SW 1271 (cell line): ENCODE measurements at places on chromosomes 1 and 21.
A peak's percentile ranks its signal among the peaks of the same experiment; 100 is the strongest.

- DNase-seq = no peak
Observed at GRCh38 chr1:227218870-227219573, 99.3 kb downstream of the CDC42BPA start.

DNA sequence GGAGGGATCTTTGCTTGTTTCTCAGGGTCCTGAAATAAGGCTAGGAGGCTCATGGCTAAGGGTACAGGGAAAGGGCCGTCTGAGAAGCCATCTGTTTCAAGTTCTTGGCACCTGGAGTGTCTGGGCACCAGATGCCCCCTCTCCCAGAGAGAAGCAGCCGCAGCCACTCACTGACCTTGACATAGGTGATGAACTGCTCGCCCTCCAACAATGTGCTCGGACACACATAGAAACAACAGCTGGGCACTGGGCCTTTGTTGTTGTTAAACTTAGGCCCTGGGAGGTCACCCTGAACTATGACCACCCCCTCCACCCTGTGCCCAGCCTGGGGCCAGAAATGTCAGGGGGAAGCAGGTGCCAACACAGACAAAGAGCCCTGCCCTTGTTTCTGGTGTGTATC, 9.2 kb upstream of the TNNI1 start:
- no peak for DNase-seq

DNA sequence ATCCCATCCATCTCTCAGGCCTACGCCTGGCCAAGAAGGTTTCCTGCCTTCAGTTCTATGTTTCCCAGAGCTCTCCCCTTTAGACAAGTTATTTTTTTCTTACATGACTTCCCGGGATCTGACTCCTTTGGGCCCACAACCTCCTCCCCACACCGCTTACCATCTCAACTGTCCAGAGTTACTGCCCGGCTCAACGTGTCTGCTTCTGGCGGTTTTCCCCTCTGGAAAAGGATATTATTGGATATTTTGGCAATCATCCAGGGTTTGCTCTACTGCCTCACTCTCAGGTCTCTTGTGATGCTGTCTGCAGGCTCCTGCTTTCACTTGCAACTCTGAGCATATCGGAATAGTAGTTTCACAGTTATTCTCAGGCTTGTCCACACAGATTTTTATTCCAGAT, 318.2 kb upstream of the CAMK1G start:
- no peak for DNase-seq

- DNase-seq = no peak
Observed at GRCh38 chr1:6348511-6349191, 44.9 kb downstream of the ACOT7 start.

DNA sequence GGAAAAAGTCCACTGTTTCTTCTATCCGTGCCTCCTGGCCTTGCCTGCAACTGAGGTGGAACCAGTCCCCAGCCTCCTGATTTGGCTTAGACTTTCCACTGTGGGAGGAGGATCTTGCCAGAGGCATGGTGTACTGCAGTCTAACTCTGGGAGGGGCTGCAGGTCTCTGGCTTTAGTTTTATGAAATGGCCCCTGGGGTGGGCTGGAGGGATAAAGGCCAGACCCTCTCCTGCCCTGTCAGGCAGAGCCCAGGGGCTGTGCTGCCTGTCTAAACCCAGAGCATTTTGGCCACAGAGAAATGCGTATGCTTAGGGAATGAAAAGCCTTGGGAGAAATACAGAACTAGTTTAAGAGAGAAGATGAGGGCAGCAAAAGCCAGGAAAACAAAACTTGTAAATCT, 73.0 kb downstream of the ABCA4 start:
- no peak for DNase-seq

DNA sequence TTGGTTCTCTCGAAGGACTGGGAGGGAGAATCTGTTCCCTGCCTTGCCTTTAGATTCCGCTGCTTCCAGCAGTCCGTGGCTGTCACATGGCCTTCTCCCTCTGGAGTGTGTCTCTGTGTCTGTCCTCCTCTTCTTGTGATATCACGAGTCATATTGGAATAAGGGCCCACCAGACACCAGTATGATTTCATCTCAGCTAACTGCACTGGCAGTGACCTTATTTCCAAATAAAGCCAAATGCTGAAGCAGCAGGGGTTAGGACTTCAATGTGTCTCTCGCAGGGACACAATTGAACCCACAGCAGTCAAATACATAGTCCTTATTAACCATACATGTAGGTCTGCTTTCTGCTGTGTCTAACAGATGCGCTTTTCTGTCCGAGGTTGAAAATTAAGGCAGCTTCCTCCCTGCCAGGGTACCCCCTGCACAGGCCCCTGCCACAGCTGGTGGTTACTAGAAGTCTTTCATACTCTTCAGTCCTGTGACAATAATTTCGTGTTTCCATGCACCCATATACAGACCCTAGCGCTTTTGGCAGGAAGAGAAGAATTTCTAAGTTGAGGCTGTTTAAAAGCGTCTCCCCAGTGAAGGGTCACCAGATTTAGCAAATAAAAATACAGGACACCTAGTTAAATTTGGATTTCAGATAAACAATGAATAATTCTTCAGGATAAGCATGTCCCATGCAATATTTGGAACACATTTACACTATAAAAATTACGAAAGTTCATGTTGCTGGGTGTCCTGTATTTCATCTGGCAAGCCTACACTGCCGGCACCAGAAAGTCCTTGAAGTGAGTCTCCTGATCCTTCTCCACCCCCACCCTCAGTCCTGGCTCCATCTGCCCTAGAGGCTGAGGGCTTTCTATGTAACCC, 182.1 kb downstream of the ETS2 start:
- no peak for DNase-seq

DNA sequence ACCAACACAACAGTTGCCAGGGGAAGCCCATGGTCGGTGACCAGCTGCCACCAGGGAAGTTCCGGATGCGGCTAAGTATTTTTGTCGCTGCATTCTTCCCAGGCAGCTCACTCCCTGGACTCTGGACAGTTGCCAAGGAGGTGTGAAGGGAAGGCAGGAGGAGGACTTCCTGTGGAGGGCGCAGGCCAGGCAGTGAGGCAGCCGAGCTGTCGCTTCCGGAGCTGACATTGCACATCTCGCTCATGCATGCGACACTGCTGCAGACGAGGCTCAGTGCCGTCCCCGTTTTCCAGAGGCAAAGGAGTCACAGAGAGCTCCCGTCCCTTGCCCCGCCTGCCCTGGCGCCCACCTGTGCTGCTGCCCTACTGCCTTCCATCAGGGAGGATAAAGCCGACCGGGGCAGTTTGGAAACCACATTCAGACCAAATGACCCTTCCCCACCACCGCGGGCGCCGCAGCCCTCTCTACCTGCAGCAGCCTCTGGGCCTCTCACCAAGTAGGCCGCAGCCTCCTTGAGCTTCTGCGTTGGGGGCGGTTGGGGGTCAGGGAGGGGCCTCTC, 81.4 kb downstream of the NENF start:
- DNase-seq = no peak

- no peak for DNase-seq
Observed at GRCh38 chr1:221712776-221713431, 29.0 kb downstream of the DUSP10 start.

DNA sequence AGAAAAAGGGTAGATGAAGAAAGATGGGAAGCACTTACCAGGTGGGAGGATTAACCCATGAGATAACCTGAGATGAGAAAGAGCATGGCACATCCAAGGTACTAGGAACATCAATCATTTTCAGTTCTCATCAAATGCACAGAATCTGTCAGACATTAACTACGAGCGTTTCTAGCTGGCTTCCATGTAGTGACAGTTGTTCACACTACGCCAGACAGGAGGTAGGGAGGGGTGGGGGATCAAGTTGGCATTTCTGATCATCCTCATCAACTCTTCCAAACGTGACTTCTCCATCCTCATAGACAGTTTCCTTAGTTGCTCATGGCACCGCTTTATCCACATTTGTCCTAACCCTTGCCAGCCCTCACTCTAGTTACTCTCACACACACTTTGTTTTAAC, 120.2 kb downstream of the PLD5 start:
- DNase-seq = no peak

- DNase-seq = no peak
Observed at GRCh38 chr1:163093579-163093978, 24.4 kb downstream of the RGS4 start.

- no peak for DNase-seq
Observed at GRCh38 chr1:44848456-44849181, 5.6 kb upstream of the PTCH2 start.

GRCh38 chr1:241696172-241696814, 44.2 kb downstream of the WDR64 start:
- DNase-seq = no peak

- DNase-seq = no peak
Observed at GRCh38 chr1:30650968-30651320, 72.4 kb downstream of the MATN1 start.

GRCh38 chr1:151815716-151816327, 10.6 kb upstream of the LINGO4 start:
- DNase-seq = no peak

DNA sequence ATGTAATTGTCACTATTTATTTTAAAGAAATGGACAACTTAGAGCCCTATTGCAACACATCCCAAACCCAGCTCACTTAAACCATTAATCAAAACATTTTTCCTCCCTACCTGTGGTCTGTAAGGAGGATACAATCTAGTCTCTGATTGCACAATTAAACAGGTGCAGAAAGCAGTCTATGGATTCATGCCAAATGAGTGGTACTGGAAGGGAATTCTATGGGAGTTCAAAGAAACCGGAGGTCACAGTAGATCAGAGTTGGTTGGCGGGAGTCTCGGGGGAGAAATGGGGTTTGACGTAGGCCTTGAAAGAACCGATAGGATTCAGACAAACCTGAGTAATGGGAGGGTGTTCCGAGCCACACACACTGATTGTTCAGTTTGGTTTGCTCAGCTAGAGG, 314.9 kb downstream of the KIF26B start:
- DNase-seq = no peak

- DNase-seq = peak; percentile 18
Observed at GRCh38 chr1:236854605-236854983, 59.5 kb downstream of the MTR start.

- DNase-seq = no peak
Observed at GRCh38 chr21:24023936-24024335, 1583.3 kb downstream of the MRPL39 start.

- DNase-seq = no peak
Observed at GRCh38 chr21:37136744-37137143, 63.7 kb downstream of the TTC3 start.

GRCh38 chr1:241817331-241817792, 30.6 kb upstream of the EXO1 start:
- DNase-seq = no peak

DNA sequence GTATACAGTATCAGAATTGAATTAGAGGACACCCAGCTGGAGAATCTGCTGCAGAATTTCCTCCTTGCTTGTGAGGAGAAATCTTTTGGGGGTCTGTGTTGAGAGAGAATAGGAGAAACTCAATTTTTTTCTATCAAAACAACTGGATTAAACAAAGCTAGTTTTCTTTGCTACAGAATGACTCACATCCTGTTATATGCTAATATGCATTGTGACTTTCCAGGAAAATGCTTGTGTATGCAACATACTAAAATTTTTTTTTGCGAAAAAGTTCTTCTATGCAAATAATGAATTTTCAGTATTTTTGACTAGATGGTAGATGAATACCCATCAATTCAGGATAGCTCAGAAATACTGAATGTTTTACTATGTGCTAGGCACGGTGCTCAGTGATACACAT, 2.2 kb downstream of the VAMP4 start:
- DNase-seq = no peak

- DNase-seq = no peak
Observed at GRCh38 chr1:240650877-240651276, 38.9 kb upstream of the GREM2 start.

GRCh38 chr1:101511202-101511891, 274.5 kb downstream of the S1PR1 start:
- DNase-seq = no peak

DNA sequence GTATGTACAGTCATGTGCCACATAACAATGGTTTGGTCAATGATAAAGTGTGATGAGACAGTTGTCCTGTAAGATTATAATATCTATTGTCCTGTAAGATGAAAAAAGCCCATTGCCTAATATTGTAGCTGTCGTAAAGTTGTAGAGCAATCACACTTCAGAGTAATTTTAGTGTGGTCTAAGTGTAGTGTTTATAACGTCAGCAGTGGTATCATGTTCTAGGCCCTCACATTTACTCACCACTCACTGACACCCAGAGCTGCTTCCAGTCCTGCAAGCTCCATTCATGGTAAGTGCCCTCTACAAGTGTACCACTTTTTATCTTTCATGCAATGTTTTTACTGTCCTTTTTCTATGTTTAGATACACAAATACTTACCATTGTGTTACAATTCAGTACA, 259.9 kb upstream of the RAB4A start:
- DNase-seq = no peak

- no peak for DNase-seq
Observed at GRCh38 chr1:161772397-161772796, 6.3 kb downstream of the ATF6 start.

GRCh38 chr1:180250883-180251509, 20.9 kb downstream of the LHX4 start:
- no peak for DNase-seq

GRCh38 chr1:107142140-107142542, 1.3 kb downstream of the NTNG1 start:
- DNase-seq = no peak

GRCh38 chr1:101463195-101463594, 226.4 kb downstream of the S1PR1 start:
- DNase-seq = no peak

DNA sequence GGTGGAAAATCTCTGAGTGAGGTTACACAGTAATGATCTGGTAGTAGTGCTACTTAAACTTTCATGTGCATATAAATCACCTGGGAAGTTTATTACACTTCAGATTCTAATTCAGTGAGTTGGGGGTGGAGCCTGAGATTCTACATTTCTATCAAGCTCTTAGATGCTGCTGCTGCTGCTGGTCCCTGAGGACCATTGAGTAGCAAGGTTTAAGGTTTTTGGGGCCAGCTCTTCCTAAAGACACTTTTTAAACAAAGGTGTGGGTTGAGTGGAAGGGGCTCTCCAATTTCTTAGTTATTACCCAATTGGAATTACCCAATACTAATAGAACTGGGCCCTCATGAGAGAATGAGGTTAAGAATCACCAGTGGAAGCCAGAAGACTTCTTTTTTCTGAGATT, 29.5 kb downstream of the KCNA3 start:
- no peak for DNase-seq

- no peak for DNase-seq
Observed at GRCh38 chr1:2595261-2595811, 8.8 kb downstream of the PRXL2B start.

GRCh38 chr1:209012443-209013196, 570.9 kb upstream of the CAMK1G start:
- no peak for DNase-seq

DNA sequence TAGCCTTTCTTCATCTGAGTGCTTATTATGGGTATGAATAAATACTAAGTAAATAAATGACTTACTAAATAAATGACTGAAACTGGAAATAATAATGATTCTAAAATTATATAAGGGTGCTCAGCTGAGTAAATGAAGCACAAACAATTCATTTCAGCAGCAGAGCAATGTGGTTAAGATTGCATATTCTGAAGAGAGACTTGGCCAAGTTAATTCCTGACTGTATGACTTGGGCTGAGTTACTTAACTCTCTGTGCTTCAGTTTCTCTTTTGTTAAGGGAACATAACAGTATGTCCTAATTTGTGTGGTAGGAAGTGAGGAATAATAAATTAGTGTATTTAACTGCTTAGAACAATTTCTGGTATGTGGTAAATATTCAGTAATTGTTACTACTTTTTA, 19.1 kb downstream of the AGL start:
- no peak for DNase-seq

- peak; percentile 47 for DNase-seq
Observed at GRCh38 chr1:112904071-112904830, 51.7 kb downstream of the SLC16A1 start.
